ENCODE measurements at places on chromosomes 5 and 9.

DNA sequence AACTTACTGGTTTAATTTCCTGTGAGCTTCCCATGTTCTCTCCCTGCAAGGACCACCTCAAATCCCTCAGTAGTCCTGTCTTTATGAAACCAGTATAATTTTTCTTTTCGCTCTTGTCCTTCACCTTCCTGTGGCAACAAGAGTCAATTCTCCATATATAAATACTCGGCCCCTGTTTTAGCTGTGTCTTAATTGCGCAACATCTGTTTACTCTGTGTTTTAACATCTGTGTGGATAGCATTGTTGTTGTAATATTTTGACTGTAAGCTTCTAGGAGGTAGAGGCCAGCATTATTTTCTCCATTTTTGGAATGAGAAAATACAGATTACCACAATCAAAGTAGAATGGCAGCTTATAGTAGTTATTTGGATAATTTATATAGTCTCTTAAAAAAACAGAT, 30.2 kb upstream of the CDKN2B start:
- DNase-seq, result no peak

DNA sequence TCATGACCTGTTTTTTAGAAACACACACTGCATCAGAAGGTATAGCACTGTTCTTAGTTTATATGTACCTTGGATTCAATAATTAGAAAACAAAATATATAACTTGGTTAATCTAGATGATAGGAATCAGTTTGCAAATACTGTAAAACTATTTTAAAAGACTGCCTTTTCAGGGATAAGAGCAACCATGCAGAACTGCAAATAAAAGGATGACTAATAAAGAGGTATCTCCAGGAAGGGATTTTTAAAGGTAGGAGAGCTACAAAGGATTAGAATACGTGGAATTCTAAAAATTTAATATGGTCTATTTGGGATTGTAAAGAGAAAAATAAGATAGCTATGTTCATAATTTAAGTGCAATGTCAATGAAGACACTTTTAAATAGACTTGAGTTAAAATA, 9.4 kb downstream of the GABRA1 start:
- no peak for DNase-seq

GRCh38 chr5:2904399-2904798, 152.9 kb upstream of the IRX2 start:
- no peak for DNase-seq

- DNase-seq, result no peak
Observed at GRCh38 chr5:1509346-1510085, 14.2 kb downstream of the LPCAT1 start.

- no peak for DNase-seq
Observed at GRCh38 chr5:90503596-90503995, 25.8 kb downstream of the LYSMD3 start.

DNA sequence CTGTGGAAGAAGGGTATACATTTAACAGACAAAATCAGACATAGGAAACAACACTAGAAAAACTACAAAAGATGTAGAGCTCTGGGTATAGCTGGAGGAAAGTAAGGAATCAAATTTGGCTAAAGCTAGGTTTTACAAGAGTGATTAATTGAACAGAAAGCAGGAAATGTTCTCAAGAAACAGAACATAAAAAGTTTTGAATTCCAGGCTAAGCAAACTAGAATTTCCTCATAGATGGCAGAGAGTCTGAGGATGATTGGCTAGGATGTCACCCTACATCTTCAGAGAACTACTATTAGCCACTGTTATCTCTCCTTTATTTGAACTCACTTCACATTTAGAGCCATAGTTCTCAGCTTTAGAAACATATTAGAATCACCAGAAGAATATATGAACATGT, 502.1 kb upstream of the PAPPA start:
- DNase-seq, result no peak

Data from GM18507 (cell line).